ENCODE measurements at places on chromosomes 7 and 10.

DNA sequence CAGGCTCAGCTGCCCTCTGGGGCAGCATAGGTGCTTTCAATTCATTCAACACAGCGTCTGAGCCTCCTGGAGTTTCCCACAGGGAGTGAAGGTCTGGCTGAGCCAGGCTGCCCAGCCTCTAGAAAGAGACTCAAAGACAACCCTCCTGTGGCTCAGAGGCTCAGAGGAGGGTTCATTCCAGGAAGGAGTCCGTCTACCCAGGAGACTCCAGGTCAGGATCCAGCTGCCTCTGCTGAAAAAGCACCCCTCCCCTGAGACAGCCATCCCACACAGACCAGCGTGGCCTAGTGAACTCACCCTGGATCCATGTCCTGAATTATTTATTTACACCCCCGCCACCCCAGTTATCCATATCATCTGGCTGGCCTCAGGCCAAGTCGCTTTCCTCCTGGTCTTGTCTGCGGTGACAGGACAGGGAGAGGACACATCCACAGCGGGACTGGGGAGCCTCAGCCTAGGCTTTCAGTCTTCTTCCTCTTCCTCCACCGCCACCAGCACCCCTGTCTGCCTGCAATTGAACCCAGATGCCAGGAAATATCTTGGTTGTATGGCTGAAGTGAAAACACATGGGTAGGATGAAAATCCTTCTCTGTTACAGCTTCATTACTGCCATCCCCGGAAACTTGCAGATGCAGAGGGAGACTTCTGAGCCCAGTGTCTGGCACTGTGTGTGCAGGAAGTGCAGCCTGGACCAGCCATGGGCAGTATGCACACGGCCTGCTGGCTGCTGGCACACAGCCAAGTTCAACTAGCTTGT lies 44.0 kb upstream of the COL13A1 start:
- no peak for DNase-seq

DNA sequence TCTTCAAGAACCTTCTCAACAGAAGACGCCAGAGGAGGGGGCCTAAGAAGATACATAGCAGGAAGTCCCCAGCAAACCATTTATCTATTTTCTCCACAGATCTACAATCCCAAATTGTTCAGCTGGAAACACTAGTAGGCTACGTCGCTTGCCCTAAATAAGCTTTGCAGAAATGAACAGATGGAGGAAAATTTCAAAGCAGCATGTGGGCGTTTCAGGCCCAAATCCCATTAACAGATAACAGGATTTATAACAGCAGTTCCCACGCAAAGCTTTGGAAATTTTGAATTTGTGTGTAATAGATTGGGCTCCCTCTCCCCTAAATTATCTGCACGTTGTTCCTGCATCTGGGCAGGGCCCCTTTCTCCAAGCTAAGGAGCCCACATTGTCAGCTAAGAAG lies 60.6 kb upstream of the FRMD4A start:
- DNase-seq: no peak

DNA sequence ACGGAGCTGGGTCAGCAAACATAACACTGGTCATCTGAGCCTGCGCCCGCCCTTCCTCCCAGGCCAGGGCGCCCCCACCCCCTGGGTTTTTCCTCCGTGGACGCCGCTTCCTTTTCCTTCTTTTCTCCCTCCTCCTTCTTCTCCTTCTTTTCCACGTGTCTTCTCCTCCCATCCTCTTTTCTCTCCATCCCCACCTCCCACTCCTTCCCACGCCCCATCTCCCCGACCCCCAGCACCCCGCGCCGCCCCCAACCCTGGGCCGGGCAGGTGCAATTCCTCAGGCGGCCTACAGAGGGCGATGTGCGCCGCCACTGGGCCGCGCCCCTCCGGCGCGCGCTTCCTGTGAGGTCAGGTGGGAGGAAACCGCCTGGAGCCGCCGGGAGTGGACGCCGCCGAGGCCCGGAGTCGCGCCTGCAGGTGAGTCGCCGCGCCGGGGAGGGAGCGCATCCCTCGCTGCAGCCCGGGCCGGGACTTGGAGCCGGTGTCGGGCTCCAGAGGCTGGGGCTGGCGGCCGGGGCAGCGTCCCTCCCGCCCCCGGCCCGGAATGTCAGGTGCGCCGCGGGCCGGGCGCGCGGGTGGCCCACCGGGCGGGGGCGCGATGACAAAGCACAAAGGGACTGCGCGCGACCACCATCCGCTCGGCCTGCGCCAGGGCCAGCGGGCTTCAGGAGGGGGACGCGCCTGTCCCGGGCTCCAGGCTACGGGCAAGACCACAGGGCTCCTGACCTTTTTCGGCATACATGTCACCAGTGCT lies at the start of gene FAM241B:
Gene FAM241B, plus strand, starts transcription at position 351 of the 754 bp plus-strand sequence. CDS start 1,497 bp downstream, outside the sequence.
- DNase-seq: peak; percentile 86

DNA sequence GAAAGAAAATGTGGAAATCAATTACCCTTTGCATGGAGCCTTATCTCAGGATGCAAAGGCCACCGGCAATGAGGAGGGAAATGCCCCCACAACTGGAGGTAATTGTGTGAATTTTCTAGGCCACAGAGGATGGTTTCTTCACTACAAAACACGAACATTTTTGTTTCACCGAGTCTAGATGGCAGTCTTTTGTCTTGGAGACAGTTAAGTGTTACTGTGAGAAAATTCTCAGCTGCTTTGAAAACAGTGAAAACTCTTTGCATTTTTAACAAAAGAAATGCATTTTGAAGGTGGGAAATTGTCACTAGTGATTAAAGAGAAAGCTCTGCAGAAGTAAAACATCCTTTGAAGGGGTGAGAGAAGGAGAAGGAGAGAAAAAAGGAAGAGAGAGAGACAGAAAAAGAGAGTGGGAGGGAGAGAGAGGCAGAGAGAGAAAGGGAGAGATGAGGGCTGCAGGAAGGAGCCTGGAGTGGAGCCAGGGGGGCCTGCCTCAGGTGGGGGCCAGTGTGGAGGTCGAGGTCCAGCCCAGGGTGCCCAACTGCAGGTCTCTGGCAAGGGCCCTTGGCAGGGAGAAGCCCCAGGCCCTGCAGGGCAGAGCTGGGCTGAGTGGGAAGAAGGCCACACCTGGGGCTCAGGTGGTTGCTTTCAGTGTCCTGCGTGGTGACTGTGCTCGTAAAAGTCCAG lies 261.4 kb downstream of the ADARB2 start:
- DNase-seq: no peak

DNA sequence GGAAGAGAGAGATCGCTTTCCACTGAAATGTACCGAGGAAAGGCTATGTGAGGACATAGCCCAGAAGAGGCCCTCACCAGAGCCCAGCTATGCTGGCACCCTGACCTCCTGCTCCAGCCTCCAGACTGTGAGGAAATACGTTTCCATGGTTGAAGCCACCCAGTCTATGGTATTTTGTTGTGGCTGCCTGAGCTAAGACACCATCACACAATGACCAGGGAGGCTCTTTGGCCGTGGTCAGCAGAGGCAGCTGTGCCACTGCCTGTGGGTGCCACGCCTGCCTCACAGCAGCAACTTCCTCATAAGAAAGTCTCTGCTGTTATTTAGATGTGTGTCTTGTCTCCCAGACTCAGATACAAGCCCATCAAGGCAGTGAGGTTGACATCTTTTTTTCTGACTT lies 182.7 kb upstream of the PLXNA4 start:
- DNase-seq: no peak

- no peak for DNase-seq
Observed at GRCh38 chr10:119377451-119377957, 165.0 kb downstream of the RGS10 start.

DNA sequence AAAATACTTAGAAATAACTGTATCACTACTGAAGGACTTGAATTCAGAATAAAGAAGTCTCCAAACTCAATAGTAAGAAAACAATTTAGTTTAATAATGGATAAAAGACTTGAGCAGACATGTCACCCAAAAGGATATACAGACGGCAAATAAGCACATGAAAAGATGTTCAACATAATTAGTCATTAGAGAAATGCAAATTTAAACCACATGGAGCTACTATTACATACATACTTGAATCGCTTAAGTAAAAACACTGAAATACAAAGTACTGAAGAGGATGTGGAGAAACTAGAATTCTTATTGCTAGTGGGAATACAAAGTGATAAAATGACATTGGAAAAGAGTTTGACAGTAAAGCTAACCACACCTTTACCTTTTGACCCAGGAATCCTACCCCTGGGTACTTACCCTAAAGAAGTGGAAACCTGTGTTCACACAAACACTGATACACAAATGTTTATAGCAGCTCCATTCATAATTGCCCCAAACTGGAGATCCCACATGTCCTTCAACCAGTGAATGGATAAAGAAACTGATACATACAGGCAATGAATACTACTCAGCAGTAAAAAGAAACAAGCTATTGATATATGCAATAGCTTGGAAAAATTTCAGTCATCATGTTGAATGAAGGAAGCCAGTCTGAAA lies 54.3 kb upstream of the NFKB2 start:
- DNase-seq: no peak

GRCh38 chr7:112160771-112161150 lies 45.4 kb downstream of the DOCK4 start:
- no peak for DNase-seq

DNA sequence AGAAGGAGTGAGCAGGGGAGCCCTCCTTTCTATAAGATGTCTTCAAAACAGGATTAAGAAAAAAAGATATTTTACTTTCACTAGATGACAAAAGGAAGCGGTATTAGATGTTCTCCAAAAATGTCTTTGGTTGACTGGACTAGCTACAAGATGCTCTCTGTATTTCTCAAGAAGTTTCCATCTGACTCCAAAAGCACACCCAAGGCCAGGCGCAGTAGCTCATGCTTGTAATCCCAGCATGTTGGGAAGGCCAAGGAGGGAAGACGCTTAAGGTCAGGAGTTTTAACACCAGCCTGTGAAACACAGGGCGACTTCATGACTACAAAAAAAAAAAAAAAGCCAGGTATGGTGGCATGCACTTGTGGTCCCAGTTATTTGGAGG lies 84.5 kb downstream of the PIP4K2A start:
- DNase-seq: no peak

DNA sequence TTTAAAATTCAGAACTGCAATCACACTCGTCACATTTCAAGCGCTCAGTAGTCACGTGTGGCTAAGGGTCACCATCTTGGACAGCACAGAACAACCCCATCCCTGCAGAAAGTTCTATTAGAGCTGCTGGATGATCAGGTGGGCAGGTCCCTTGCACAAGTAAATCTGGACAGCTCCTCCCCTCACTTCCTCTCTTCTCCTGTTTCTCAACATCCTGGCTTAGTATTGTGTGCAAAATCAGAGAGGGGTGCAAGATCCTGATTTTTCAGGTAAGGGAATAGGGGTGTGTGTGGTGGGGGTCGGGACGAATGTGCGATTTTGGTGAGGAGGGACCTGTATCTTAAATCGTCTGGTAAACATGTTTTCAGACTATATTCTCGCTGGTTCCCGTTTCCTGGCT lies at the start of gene GIMAP4:
Gene GIMAP4, plus strand, starts transcription at position 222 of the 400 bp plus-strand sequence. CDS start 2,512 bp downstream, outside the sequence.
- no peak for DNase-seq

GRCh38 chr7:1410992-1411391 lies 48.3 kb downstream of the MICALL2 start:
- DNase-seq: no peak

- no peak for DNase-seq
Observed at GRCh38 chr10:16437540-16437894, 707 bp downstream of the PTER start.

- no peak for DNase-seq
Observed at GRCh38 chr7:46139079-46139478, 218.0 kb upstream of the IGFBP3 start.

GRCh38 chr7:92806496-92806895 lies 29.9 kb downstream of the CDK6 start:
- no peak for DNase-seq

DNA sequence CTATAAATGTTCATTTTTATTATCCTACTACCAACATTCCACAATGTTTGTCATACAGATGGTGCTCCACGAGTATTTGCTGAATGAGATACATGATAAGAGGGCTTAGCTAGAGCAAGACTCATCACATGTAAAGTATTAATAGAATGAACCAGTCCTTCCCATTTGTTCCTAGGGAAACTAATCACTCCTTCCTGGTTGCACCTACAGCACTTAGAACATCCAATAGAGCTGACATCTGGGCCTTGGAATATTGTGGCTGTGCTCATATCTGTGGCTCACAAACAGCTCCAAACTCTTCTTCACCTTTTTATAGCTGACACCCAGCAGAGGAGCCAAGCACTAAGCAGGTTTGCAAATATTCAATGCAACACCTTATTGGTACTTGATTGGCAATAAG lies 91.9 kb upstream of the C1GALT1 start:
- no peak for DNase-seq

DNA sequence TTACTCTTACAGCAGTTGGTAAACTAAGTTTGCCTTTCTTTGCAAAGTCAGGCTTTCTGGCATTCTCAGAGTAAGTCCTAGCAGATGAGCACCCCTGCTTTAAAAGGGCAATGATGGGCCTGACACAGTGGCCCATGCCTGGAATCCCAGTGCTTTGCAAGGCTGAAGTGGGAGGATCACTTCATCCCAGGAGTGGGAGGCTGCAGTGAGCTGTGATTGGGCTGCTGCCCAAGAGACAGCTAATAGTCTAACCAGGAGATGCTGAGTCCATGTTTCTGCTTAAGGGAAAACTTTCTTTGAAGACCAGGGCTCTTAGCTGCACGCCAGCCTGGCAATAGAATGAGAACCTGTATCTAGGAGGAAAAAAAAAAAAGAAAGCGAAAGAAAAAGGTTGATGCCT lies 100.2 kb upstream of the MPP7 start:
- DNase-seq: no peak

All from HuH-7 (cell line).